Hematopoietic multipotent progenitor cell treated with erythropoietin and hydrocortisone succinate and interleukin-3 and kit ligand, for 6 days (in vitro differentiated cells): ENCODE measurements at places on chromosomes 7 and 10.

- DNase-seq, result no peak
Measured at GRCh38 chr10:49329146-49329505, 30.2 kb downstream of the C10orf71 start.

GRCh38 chr10:115845921-115846320 is 427.1 kb downstream of the GFRA1 start:
- no peak for DNase-seq

DNA sequence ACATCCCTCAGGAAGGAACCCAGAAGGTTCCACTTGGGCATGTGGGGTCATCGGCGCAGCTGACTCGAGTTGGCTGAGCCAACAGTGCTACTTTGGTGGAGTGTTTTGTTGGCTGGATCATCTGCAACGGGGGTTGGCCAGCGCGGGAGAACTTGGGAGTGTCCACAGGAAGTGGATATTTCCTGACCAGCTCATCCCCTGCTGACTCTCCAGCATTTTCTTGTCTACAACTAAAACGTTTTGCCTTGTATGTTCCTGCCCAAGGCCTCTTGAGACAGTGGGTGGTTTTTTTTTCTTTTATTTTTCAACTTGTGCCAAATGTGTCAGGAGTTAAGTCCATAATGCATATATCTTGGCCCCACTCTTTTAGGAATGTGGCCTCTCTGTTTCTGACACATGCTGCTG is 208.6 kb downstream of the ZNF365 start:
- DNase-seq, result no peak

DNA sequence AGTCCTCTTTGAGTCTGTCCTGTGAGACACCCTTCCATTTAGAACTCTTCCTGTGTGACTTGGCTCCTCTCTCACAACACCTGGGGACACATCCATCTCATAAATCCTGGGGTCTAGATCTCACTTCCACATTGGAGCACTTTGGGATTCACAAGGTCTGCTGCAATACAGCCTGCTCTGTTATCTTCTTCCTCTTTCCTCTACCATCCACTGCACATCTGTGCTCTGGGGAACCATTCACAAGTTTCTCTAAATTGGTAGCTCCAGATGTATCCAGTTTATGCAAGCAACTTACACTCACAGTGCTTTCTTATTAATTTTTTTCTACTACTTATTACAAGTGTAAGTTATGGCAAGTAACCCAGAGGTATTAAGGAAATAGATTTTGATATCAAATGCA is 5.5 kb upstream of the FIGNL1 start:
- no peak for DNase-seq

- DNase-seq, result no peak
Measured at GRCh38 chr10:96641396-96642295, 54.8 kb upstream of the TM9SF3 start.

DNA sequence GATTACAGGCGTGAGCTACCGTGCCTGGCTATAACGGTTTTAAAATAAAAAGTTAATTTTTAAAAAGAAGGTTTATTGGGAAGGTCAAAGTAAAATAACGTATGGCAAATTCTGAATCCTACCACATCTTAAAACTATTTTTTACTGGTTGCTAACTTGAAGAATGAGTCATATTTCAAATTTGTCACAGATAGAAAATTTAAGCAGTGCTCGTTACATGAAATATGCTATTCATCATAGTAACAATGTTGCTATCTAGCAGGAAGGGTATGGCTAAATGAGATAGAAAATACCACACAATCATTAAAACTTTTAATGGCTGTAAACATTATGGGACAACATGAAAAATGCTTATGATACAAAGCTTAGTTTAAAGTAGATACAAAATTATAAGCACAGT is 500.5 kb downstream of the PHTF2 start:
- DNase-seq, result no peak

- no peak for DNase-seq
Measured at GRCh38 chr7:42972699-42973500, 40.7 kb downstream of the MRPL32 start.

DNA sequence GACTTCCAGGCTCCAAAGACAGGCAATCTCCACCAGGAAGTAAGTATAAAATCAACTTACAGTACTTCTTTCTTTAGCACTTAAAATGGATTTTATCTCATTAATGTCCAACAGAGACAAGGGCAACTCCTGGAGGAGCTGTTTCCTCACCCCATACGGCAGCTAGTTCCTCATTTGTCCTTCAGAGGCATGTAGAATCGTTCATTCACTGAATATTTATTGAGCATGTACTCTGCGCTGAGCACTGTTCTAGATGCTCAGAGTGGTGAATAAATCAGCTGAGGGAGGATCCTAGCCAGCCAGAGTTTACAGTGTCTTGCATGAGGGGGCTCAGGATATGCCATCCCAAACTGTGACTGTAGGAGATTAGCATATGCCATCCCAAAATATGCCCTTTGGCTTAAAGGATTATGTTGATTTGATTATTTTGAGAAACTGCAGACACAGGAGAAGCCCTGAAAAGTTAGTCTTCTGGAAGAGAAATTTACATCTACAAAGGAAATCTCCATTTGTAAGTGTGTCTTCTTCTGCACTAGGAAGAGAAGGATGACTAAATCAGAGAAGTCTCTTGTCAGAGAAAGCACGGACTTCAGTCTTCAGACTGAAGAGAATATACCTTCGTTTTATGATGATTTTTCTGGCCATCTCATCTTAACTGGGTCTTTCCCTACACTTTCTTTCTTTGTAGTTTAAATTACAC is 66.9 kb downstream of the BAMBI start:
- DNase-seq, result no peak

DNA sequence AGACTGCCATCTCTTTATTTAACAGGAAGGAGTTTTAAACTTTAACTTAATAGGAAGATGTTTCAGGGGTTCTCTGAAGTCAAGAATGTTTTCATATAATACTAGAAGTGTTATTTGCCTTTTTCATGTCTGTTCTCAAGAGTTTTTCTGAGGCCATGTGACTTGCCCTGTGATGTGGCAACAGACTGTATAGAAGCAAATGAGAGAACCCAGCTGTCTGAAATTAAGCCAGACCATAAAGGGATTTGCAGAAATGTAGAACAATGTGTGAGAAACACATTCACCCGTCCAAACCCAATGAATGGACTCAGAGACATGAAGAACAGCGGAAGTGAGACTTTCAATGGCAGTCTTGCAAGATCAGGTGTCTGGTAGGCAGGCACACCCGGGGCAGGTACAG is 23.8 kb downstream of the MAPK8 start:
- DNase-seq, result no peak

DNA sequence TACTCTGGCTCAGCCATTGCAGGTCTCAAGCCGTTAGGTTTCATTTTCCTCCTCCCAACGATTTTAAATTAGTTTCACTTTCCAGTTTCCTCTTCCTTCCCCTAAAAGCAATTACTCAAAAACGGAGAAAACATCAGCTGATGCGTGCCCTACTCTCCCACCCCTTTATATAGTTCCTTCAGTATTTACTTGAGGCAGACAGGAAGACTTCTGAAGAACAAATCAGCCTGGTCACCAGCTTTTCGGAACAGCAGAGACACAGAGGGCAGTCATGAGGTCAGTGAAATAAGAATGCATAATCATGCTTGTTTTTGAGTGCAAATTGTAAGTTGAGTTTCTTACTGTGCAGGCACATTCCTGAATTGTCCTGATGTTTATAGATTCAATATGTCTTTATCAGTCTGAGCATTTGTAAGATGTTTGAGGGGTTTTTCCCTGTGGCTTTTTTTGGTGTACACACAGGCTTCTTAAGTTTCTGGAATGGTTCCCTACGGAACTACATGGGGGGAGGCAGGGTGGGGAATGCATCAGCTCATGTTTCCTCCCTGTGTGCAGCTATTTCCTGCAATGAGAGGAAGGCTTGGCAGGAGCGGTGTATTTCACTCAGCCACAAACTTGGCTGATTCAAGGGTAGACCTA is at the start of gene IFIT3:
TSS of gene IFIT3 (plus strand) at position 195 of the 639 bp plus-strand sequence. CDS start at position 272, 77 bp downstream.
- DNase-seq, result peak; percentile 75
